Nephron progenitor cell (in vitro differentiated cells): ENCODE measurements at places on chromosomes 3 and 15.
A peak's percentile ranks its signal among the peaks of the same experiment; 100 is the strongest.

GRCh38 chr3:41209646-41210045 is 10.3 kb downstream of the CTNNB1 start:
- DNase-seq = no peak

DNA sequence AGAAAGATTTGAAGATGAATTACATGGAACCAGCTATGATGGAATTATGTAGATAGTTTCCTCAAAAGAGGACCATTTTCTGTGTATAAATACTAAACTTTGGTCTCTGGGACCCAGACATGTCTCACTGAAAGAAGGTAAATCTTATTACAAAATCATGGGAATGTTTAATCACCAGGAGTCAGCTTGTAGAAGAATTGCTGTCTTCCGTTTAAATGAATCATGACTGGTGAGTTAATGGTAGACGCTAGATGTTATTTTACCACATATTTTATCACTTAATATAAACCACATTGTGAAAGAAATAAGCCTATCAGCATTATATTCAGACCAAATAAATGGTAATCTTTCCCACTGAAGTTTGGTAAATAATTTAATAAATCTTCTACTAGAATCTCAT is 322.3 kb upstream of the SUCLG2 start:
- DNase-seq = no peak

- DNase-seq = peak; percentile 71
Measured at GRCh38 chr3:115512565-115513415, 110.5 kb upstream of the GAP43 start.

GRCh38 chr3:27378331-27378730 is 9.1 kb upstream of the NEK10 start:
- DNase-seq = no peak

DNA sequence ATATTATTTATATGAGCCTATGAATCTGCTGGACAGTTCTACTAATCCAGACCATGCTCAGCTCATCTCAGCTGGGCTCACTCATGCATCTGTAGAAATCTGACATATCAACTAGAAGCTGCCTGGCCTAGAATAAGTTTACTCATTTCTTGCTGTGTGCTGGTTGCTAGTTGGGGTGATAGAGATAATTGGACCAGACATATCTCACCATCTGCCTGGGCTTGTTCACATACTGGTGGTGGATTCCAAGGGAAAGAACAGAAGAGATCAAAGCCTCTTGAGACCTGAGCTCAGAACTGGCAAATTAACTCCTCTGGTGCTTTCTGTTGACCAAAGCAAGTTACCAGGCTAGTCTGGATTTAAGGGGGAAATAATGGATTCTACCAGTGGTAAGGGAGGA is 109.1 kb downstream of the NSUN3 start:
- DNase-seq = no peak

GRCh38 chr15:80920271-80920699 is 69.3 kb downstream of the MESD start:
- DNase-seq = no peak

DNA sequence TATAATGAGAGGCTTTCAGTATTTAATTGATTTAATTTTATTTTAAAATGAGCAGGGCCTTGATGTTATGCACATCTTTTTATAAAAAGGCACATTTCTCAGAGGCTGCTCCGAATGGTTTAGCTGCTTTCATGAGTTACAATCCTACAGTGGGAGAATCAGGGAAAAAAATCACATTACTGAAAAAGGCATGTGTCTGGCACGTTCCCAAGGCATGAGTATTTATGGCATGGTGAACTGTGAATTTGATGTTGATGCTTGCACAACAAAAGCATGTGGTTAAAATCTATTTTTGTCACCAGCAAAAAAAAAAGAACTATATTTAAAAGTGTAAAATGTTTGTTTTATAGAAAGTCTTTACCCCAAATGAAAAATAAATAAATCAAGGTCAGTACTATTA is 485.2 kb upstream of the ROBO2 start:
- DNase-seq = no peak

GRCh38 chr3:192929755-192930547 is 12.3 kb upstream of the MB21D2 start:
- no peak for DNase-seq
